ENCODE measurements at places on chromosomes 12 and 14.

DNA sequence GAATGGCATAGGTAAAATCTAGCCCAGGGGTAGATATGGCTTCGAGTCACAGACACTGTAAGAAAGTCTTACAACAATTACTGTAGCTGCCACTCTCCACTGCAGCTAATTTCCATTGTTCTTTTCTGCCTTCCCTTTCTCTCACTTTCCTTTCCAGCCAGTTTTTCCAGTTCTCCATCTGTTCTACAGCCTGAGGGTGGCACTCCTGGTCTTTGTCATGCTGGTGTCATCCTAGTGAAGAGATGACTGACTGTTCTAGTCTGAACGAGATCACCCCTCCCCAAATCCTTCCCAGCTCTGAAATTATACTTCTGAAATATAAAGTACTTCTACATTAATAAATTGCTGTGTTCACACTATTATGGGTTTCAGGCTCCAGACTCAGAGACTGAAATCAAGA is 74.2 kb upstream of the CSRP2 start:
- no peak for DNase-seq

DNA sequence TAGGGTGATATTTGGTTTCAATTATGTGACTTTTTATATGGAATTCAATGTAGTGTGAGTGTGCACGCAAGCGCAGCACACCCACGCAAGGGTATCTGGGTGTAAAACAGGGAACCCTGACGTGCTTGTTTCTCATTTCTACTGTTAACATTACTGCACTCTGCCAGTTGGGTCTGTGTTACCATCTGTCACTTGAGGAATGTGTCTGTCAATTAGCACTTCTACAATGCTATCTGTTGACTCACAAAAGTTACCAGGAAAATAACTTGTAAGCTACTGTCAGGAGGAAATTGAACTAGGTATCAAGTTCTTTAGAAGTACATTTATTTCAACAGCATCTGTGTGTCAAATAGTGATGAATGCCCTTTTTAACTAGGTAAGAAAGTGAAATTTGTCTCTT is 695.5 kb upstream of the LRFN5 start:
- DNase-seq, result no peak

GRCh38 chr14:74670726-74671411 is 42.0 kb downstream of the AREL1 start:
- no peak for DNase-seq

- no peak for DNase-seq
Measured at GRCh38 chr12:111699-112493, 45.3 kb downstream of the IQSEC3 start.

GRCh38 chr14:94771158-94771905 is 1.4 kb upstream of the GSC start:
- no peak for DNase-seq

GRCh38 chr12:31322801-31323207 is 3.1 kb downstream of the SINHCAF start:
- DNase-seq, result no peak

DNA sequence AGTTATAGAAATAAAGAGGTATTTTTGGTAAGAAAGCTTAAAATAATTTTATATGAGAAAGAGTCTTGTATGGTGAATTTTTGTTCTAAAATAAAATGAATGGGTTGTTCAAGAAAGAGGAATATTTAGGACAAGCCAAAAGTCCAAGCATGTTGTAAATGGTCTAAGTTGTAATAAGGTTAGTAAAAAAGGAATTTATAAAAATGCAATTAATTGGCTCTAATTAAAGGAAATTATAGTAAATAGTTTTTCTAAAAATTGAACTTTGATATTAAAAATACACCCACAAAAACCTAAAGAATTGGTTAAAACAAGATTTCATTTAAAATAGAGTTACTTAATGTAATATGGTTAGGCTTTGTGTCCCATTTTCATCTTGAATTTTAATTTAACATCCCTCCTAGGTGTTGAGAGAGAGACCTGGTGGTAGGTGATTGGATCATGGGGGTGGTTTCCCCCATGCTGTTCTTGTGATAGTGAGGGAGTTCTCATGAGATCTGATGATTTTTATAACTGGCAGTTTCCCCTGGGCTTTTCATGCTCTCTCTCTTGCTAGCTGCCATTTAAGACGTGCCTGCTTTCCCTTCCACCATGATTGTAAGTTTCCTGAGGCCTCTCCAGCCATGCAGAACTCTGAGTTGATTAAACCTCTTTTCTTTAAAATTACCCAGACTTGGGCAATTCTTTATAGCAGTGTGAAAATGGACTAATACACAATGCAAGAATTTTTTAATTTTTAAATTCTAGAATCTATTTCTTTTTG is 13.0 kb downstream of the SLC22A17 start:
- no peak for DNase-seq

DNA sequence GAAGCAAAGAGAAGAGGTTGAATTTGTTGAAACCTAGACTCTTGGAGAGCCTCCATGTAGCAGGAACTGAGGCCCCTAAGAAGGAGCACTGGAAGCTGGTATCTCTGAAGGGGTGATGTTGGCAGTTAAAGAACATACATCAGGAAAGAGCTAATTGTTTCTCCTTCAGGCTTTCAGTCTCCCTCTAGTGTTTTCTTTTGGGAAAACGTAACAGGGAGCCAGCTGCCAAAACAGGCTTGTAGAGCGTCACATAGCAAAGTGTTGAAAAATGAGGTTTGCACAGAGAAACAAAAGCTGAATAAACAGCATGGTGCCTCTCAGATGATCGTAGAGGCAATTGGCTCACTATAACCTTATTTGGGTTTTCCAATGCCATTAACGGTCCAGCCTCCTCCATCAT is 46.9 kb upstream of the CAND1 start:
- DNase-seq, result no peak

DNA sequence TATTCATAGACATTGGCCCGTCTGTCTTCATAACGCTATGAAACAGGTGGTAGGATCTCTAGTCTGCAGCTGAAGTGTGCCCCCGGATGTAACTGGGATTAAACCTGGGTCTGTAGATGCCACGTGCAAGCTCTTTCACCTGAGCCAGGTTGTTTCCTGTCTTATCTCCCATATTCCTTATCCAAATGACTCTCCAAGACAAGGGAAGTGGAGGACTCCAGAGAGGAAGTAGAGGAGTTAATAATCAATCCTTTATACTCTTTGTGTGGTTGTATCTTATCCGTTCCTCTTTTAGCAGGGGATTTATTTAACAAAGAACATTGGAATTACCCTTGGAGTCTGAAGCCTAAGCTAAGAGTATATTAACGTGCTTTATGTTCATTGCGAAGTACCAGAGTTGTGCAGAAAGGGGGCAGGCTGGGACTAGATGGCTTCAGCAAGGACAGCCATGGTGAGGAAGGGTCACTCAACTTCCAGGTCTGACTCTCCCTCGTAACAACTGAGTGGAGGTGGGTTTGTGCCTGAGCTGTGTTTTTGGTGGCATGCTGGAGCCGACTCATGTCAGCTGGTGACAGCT is 82.8 kb downstream of the RIN3 start:
- DNase-seq, result no peak

DNA sequence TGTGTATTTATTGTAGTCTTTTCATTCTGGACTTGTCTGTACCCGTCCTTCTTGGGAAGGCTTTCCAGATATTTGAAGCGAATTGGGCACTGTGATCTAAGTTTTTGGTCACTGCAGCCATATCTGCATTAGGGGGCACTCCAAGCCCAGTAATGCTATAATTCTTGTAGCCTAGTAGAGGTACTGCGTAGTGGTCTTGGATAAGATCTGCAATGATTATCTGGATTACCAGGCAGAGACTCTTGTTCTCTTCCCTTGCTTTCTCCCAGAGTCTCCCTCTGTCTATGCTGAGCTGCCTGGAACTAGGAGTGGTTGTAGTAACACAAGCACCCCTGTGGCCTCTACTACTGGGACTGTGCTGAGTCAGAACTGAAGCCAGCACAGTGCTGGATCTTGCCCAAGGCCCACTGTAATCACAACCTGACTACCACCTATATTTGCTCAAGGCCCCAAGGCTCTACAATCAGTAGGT is 30.0 kb downstream of the SLC38A2 start:
- DNase-seq, result no peak

Measured in NK-92 treated with Interleukin-12 subunit alpha and Interleukin-12 subunit beta, amount 100 ng/mL, for 24 hours (cell line).